Right atrium auricular region (tissue), 2 donors: ENCODE measurements at places on chromosomes 16 and 17.

DNA sequence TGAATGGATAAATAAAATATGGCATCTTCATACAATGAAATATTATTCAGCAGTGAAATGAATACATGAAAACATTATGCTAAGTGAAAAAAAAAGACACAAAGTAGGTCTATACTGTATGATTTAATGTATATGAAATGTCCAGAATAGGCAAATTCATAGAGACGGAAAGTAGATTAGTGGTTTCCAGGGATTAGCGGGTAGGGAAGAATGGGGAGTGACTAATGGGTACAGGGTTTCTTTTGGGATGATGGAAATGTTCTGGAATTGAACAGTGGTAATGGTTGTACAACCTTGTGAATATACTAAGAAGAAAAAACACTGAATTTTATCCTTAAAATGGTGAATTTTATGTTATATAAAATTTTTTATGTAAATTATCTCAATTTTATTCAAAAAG, 8.5 kb upstream of the MYCBPAP start:
- no peak for DNase-seq

- no peak for DNase-seq
Observed at GRCh38 chr17:10156599-10156947, 41.8 kb downstream of the GAS7 start.

- DNase-seq = no peak
Observed at GRCh38 chr17:2636169-2636930, 42.9 kb downstream of the PAFAH1B1 start.

GRCh38 chr17:9356488-9356911, 219.1 kb downstream of the STX8 start:
- DNase-seq = no peak

- no peak for DNase-seq
Observed at GRCh38 chr16:14309001-14309886, 238.1 kb downstream of the MRTFB start.

- DNase-seq = peak; percentile 2
Observed at GRCh38 chr17:30915833-30916611, 5.7 kb upstream of the ADAP2 start.

DNA sequence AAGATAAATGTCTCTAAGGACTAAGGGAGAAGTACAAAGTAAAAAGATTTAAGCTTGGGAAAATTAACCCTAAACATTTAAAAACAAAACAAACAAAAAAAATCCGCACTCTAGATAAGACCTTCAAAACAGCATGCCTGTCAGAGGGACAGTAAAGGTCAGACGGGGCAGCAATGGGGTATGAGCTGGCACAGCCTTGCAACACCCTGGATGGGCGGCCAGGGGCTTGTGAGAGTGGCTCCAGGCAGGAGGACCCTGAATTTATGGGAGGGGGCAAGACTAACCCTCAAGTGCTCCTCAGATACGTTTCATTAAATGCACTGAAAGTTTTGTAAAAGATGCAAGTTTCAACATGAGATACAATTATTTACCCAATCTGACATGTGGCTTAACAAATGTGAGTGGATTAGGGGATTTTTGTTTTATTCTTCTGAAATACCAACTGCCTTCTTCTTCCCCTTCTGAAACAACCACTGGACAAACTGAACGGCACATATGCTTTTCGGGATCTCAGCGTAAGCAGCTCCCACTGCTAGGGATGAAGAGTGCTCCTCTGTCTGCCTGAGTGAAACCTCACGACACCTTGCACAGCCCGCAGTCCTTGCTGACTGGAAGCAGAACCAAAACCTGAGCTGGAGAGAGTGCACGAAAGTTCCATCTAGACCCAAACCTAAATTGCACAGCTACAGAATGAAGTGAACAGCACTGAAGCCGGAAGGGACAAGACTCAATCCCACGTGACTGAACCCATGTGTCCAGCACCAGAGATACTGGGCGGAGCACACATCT, 128.4 kb downstream of the ANKRD11 start:
- no peak for DNase-seq

GRCh38 chr17:47884905-47885730, 10.9 kb upstream of the SP2 start:
- no peak for DNase-seq

- no peak for DNase-seq
Observed at GRCh38 chr16:11033629-11034420, 89.5 kb downstream of the CLEC16A start.

GRCh38 chr16:81618661-81619060, 160.4 kb upstream of the PLCG2 start:
- no peak for DNase-seq

- no peak for DNase-seq
Observed at GRCh38 chr17:5027916-5028315, 7.3 kb downstream of the SLC52A1 start.

DNA sequence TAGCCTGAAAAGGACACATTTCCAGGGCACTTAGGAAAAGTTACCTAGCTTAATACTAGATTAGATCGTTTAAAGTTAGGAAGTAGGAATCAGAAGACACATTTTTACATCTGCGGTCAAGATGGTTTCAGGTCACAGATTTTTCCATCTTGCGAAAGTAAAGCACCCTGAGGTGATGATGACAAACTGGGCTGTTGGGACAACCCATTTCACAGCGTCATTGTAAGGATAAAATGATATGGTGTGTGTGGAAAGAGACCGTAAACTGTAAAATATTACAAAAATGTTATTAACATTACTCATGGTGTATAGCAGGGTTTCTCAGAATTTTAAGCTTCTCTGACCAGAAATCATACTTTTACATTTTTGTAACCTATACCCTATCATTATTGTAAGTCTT, 10.1 kb upstream of the MAP2K6 start:
- DNase-seq = no peak
